ENCODE measurements at places on chromosomes 12 and 14.

DNA sequence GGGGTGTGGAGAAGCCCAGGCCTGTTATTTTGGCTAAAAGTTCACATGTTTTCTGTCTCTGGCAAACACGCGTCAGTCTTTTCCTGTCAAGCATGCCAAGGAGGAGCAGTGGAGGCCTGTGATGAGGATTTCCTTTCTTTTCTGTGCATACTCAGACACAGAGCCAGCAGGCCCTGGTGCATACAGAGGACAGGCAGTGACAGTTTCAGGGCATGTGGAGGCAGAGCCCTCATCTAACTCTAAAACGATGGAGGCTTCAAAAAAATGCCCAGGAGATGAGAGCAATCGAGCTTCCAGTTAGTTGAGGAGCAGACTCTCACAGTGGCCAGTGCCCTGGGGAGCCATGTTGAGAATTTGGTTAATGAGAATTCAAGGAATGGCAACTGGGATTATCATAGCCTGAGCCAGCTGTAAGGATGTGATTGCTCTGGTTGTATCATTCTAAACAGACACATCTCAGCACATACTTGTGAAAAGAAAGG, 66.5 kb downstream of the TRAFD1 start:
- DNase-seq: no peak

GRCh38 chr12:113373969-113374368, 15.6 kb downstream of the PLBD2 start:
- DNase-seq: no peak

- no peak for DNase-seq
Measured at GRCh38 chr14:77043177-77043983, 14.9 kb upstream of the IRF2BPL start.

GRCh38 chr12:132168311-132169031, 24.2 kb downstream of the NOC4L start:
- no peak for DNase-seq

GRCh38 chr12:120168337-120168736, 26.2 kb downstream of the GCN1 start:
- DNase-seq: no peak
